Psoas muscle (tissue), 8 donors: ENCODE measurements at places on chromosomes 6 and 20. TPM values are rescaled to one million over a fixed set of nuclear protein-coding genes. Genes with fewer than 3 reads are reported as not detected.

SAPCD1 gene
- total RNA-seq = not detected

NCOA7 gene
- 11.4 TPM for total RNA-seq

PHACTR2 gene
- total RNA-seq = 32.8 TPM

SYNDIG1 gene
- total RNA-seq = not detected

HDAC2 gene
- 53.3 TPM for total RNA-seq

DHX35 gene
- 5.4 TPM for total RNA-seq

RSPH9 gene
- total RNA-seq = not detected

HLA-DMB gene
- total RNA-seq = 7.6 TPM

FOXC1 gene
- total RNA-seq = 1.8 TPM

CTCFL gene
- not detected for total RNA-seq

OR12D3 gene
- not detected for total RNA-seq

GABRR2 gene
- 0.71 TPM for total RNA-seq

RGS17 gene
- 0.26 TPM for total RNA-seq

NRSN1 gene
- not detected for total RNA-seq

SYNE1 gene
- total RNA-seq = 41.1 TPM

SLC35A1 gene
- total RNA-seq = 8.7 TPM

BACH2 gene
- 13.8 TPM for total RNA-seq

HSPA1A gene
- 572 TPM for total RNA-seq

ZSCAN16 gene
- total RNA-seq = 2.0 TPM

MARCKS gene
- total RNA-seq = 7.9 TPM

AKAP7 gene
- 11.5 TPM for total RNA-seq

TAP2 gene
- 13.6 TPM for total RNA-seq

TFAP2C gene
- total RNA-seq = not detected

GSTA2 gene
- total RNA-seq = not detected

FOXF2 gene
- total RNA-seq = 0.42 TPM

SEMG1 gene
- total RNA-seq = not detected

FAM162B gene
- total RNA-seq = 4.1 TPM

GABRR1 gene
- total RNA-seq = not detected

NKX2-2 gene
- not detected for total RNA-seq

LY6G6C gene
- not detected for total RNA-seq

TMEM242 gene
- total RNA-seq = 14.7 TPM

HEY2 gene
- 5.2 TPM for total RNA-seq

SOBP gene
- total RNA-seq = 19.5 TPM

COL12A1 gene
- total RNA-seq = 22.5 TPM

PRSS35 gene
- total RNA-seq = not detected

ROS1 gene
- not detected for total RNA-seq

UNC5CL gene
- total RNA-seq = 0.19 TPM

CMTR1 gene
- 25.4 TPM for total RNA-seq

HAO1 gene
- not detected for total RNA-seq

RIMS1 gene
- total RNA-seq = 2.0 TPM
